Upper lobe of left lung (tissue), 6 donors: ENCODE measurements at places on chromosomes 16 and 17. TPM values are rescaled to one million over a fixed set of nuclear protein-coding genes. Genes with fewer than 3 reads are reported as not detected.

The OTOP2 gene
- total RNA-seq = not detected

The SLC12A3 gene
- total RNA-seq = not detected

DNA sequence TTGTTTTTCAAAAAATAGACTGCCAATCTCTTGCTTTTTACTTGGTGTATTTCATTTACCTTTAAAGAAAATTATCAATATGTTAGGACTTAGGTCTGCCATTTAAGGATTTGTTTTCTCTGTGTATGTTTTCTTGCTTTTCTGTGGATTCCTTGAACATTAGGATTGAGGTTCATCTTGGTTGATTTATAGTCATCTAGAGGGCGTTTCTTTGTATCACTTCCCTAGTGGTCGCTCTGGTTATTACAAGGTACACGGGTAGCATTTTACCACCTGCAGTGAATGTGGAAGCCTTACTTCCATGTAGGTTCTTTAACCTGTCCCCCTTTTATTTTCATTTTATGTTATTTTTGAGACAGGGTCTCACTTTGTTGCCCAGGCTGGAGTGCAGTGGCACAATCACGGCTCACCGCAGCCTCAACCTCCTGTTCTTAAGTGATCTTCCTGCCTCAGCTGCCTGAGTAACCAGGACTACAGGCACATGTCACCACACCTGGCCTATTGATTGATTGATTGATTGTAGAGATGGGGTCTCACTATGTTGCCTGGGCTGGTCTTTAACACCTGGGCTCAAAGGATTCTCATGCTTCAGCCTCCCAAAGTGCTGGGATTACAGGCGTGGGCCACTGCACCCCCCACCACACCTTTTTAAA lies 35.2 kb upstream of the CBX4 start:
- H3K36me3 ChIP-seq = no peaks in the 10 kb centered on the region
- H3K4me3 ChIP-seq = no peak overlapping the region
- no peaks in the 10 kb centered on the region for H3K27me3 ChIP-seq
- no peaks in the 10 kb centered on the region for H3K4me1 ChIP-seq

DNA sequence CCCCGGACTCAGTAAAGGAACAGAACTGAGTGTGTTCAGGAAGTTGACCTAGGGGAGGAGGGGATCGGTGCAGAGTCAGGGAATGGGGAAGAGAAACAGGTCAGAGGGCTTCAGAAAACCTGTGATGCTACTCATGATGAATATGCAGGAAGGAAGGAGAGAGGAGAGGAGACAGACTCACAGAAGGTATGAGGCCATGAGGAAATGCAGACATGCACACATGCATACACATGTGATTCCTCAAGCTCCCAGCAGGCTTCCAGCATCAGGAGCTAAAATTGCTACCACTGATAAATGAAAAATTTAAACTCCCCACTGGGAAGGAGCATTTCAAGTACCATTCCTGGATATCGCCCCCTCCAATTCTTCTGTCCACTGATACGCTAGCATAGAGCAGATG lies 262.6 kb downstream of the SLC39A11 start:
- H3K4me3 ChIP-seq = no peak overlapping the region
- H3K27me3 ChIP-seq = no peaks in the 10 kb centered on the region
- H3K27ac ChIP-seq = no peak overlapping the region
- no peaks in the 10 kb centered on the region for H3K36me3 ChIP-seq

DNA sequence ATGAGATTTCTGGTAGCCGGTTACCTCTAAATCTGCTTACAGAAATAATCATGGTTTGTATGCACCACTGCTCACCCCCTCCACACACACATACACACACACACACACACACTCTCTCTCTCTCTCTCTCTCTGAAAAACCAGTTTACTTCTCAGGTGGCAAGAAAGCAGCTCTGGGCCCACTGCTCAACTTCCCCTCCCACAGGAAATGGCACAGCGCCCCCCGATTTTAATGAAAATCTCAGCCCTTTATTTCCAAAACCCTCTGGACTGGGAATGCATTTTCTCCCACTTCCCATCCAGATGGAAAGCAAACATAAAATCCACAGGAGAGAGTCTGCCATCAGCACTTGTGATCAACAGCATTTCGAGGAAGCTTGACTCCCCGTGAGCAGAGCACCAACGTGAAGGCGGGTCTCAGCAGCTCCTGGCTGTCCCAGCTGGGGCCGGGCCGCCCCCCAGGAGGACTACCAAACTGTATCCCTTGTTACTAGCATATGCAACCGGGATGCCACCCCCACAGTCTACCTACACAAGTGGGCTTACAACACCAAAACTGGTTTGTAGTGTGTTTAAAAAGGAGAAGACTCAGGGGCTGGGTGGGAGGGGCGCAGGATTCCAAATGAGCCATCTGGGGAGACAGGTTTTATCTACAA lies 121.1 kb downstream of the SLC39A11 start:
- peak; percentile 51 for DNase-seq
- no peaks in the 10 kb centered on the region for H3K36me3 ChIP-seq
- H3K27me3 ChIP-seq = no peaks in the 10 kb centered on the region
- no peaks in the 10 kb centered on the region for H3K4me1 ChIP-seq
- no peak overlapping the region for H3K4me3 ChIP-seq
- no peak overlapping the region for H3K27ac ChIP-seq

DNA sequence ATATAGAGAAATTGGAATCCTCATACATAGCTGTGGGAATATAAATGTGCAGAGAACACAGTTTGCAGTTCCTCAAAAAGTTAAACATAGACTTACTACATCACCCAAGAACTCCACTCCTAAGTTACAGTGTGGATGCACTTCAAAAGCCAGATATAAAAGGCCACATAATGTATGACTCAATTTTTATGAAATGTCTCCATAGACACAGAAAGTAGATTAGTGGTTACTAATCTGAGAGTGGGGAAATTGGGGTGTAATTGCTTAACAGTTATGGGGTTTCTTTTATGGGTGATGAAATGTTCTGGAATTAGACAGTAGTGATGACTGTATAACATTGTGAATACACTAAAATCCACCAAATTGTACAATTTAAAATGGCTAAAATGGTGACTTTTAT lies 60.9 kb downstream of the CACNG1 start:
- no peaks in the 10 kb centered on the region for H3K27me3 ChIP-seq
- H3K27ac ChIP-seq = no peak overlapping the region
- H3K36me3 ChIP-seq = peaks cover 43% of the 10 kb centered on the region
- peaks cover 6% of the 10 kb centered on the region for H3K4me1 ChIP-seq
- no peak for DNase-seq

GRCh38 chr17:28381141-28381825 lies 9.8 kb downstream of the SARM1 start:
- no peaks in the 10 kb centered on the region for H3K27me3 ChIP-seq
- H3K4me1 ChIP-seq = peaks cover 41% of the 10 kb centered on the region
- H3K27ac ChIP-seq = peak overlapping the region; percentile 46
- H3K36me3 ChIP-seq = no peaks in the 10 kb centered on the region
- H3K4me3 ChIP-seq = peak overlapping the region; percentile 37
- DNase-seq = peak; percentile 88

DNA sequence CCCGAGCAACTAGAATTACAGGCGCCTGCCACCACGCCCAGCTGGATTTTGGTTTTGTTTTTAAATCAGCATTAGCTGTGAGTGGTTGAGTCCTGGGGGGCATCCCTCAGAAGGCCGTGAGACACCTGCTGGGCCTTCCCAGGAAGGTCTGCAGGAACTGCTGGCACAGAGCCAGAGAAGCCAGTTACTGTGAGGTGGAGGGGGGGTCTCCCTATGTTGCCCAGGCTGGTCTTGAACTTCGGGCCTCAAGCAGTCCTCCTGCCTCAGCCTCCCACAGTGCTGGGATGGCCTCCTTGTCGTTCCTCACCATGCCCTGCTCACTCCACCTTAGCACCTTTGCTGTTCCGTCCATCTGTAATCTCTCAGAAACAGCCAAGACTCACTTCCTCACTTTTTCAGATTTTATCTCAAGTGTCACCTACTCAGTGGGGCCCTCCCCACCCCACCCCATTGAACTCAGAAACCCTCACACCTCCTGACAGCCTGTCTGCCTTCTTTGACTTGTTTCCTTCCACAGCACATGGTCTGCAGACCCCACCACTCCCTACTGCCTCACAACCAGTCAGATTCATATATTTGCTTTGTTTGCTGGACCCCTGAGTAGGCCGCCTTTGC lies 62.3 kb downstream of the WSB1 start:
- no peaks in the 10 kb centered on the region for H3K36me3 ChIP-seq
- H3K4me1 ChIP-seq = peaks cover 20% of the 10 kb centered on the region
- no peaks in the 10 kb centered on the region for H3K27me3 ChIP-seq
- no peak overlapping the region for H3K4me3 ChIP-seq
- no peak for DNase-seq

DNA sequence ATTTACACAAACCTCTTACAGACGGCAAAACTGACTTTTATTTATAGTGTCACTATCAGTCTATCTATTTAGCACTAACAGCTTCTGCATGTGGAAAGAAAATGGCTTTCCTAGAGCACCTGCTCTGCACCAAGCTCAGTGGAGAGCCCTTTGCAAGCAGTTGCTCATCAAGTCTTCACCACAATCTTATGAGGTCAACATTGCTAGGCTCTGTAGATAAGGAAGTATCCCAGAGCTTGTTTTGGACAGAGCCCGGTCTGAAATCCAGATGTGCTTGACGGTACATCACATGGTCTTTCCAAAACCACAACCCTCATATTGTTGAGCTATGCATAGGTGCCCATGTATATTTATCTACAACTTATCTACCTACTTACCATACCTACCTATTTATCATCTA lies 572.7 kb upstream of the CDH5 start:
- no peak overlapping the region for H3K4me3 ChIP-seq
- DNase-seq = no peak
- no peaks in the 10 kb centered on the region for H3K27me3 ChIP-seq
- no peak overlapping the region for H3K27ac ChIP-seq
- H3K4me1 ChIP-seq = no peaks in the 10 kb centered on the region
